NCI-H2081 treated with DMSO at 0.1 percent for 48 hours (cell line): ENCODE measurements at places on chromosomes 7 and 10.

GRCh38 chr10:102799691-102800471, 37.3 kb downstream of the CYP17A1 start:
- no peak for DNase-seq

GRCh38 chr10:30056767-30057355, 2.5 kb downstream of the JCAD start:
- DNase-seq, result no peak

DNA sequence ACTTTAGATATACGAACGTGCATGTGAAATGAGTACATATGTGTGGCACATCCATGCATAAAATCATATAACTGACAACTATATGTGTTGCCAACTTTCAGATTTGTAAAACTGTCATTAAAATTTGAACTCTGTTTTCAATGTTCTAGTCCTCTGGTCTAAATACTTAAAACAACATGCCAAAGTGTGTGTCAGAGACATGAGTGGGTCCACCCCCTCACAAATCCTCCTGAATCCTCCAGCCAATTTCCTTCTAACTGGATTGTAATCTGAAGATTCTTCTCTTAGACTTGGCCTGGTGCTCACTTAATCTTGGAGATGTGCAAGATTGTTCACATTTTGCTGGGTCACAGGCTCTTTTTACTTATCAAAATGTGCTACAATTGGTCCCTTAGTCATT, 184.1 kb downstream of the RELN start:
- no peak for DNase-seq

GRCh38 chr7:43417455-43417854, 165.5 kb upstream of the STK17A start:
- DNase-seq, result no peak

- no peak for DNase-seq
These were observed 87.7 kb upstream of the EGR2 start for GRCh38 chr10:62903828-62904227.

- DNase-seq, result no peak
These were observed 1130.0 kb downstream of the DNAJB9 start for GRCh38 chr7:109699661-109700060.

DNA sequence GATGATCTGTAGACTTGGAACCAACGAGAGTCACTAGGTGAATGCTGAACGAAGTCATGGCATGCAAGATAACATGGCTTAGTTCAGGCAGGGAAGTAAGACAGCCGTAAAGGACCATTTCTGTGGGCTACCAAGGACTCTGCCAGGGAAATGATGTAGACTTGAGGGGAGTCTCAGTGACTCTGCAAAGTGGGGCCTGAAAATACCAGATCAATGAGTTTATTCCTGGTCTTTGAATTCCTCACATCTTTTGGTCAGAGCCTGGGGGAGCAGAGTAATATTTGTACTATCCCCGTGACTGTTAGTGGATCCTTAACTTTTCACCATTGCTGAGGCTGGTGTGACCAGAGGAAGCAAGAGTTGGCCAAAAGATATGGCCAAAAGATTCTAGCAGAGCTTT, 60.7 kb upstream of the INHBA start:
- no peak for DNase-seq

GRCh38 chr10:1189166-1190051, 133.2 kb downstream of the WDR37 start:
- DNase-seq, result no peak

GRCh38 chr7:148380596-148381419, 209.8 kb upstream of the C7orf33 start:
- DNase-seq, result no peak

- DNase-seq, result no peak
These were observed 12.5 kb upstream of the TNS3 start for GRCh38 chr7:47594406-47594805.

DNA sequence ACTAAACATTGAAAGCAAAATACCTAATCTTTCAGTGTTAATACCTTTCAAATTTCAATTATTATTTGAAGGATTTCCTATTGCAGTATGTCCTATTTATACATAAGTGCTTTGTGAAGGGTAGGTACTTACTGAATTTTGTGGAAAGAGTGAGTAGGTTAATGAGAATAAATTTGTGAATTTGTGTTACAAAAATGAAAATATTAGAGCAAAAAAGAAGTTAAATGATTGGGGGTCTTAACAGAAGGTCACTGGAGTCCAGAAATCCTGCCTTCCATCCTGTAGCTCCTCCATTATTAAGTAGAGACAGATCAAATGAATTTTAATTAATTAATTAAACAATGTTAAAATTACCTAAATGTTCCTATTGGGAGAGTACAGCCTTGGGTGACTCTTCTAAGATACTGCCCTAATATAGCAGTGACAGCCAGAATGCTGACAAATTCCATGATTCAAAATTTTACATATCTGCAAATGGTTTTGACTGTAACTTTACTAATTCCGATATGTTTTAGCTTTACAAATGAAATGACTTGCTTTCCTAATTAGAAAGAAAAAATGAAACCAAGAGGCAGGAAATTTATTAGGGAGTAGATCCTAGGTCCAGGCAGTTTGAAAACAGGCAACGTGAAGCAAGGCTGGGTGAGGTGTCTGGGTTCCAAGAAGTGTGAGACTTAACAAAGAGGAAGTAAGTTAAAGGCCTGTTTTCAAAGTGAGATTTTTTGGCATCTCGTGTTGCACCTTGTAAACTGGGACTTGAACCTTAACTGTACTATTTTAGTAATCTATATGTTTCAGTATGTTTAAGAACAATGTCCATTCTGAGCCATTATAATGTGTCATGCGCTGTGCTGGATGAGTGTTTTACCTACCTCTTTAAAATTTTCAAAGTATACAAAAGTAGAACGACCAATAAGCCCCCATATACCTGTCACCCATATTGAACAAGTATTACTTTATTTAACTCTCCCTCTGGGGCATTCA, 1.5 kb downstream of the PIK3CG start:
- DNase-seq, result no peak

DNA sequence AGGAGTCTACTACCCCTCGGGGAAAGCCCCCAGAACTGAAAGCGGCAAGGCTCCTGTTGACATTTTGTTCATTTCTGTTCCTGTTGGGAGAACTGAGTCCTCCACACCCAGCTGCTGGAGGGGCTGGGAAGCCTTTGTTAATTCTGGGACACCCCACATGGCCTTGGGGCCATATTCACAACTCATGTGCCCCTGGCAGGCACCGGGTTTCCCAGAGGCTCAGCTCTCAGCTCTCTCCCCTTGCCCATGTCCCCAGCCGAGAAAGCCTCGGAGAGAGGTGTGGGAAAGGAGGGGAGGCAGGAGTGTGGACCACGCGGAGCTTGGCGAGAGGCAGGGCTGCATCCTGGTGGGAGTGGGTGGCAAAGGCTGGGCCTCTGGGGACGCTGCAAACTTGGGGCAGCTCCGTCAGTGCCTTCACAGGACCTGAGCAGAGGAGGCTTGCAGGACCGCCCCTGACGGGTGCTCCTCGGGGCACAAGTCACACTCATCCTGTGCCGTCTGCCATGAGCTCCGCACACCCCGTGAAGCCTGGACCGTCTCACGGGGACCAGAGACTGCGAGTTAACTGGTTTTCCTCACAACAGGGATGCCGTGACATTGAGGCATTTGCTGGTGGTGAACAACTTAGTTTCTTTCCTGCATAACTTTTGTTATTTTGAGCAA, 140.9 kb downstream of the DNAJB6 start:
- DNase-seq, result no peak

- DNase-seq, result no peak
These were observed 64.6 kb downstream of the JAZF1 start for GRCh38 chr7:28116041-28116440.
